ENCODE measurements at places on chromosomes 7 and 10. TPM values are rescaled to one million over a fixed set of nuclear protein-coding genes. Genes with fewer than 3 reads are reported as not detected.

The ZP3 gene
- 2.5 TPM for total RNA-seq

The RSPH10B2 gene
- 0.34 TPM for total RNA-seq

DNA sequence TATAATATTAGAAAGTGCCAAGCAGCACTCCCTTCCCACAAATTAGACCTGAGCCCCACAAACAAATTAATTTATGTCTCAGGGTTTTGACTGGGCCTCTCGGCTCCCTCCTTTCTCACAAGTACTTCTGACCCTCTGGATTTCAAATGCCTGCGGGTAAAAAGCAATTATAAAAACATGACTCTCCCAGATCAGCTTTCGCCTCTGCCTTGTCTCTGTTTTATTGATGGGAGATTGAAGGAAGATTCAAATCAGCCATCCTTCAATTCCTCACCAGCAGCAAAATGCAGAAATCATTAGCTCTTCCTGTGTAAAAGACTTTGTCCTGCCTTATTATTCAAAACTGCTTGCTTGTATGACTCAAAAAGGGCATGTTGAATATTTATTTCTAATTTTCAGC is 453.7 kb upstream of the MKI67 start:
- no peak for DNase-seq

GRCh38 chr7:148973256-148973655 is 55.0 kb downstream of the PDIA4 start:
- no peak for DNase-seq

The CLCN1 gene
- total RNA-seq: not detected

The ZNF425 gene
- 0.79 TPM for total RNA-seq

- peak; percentile 24 for DNase-seq
Observed at GRCh38 chr10:16777473-16778370, 39.5 kb downstream of the RSU1 start.

GRCh38 chr10:96410296-96410695 is 51.5 kb upstream of the OPALIN start:
- no peak for DNase-seq

DNA sequence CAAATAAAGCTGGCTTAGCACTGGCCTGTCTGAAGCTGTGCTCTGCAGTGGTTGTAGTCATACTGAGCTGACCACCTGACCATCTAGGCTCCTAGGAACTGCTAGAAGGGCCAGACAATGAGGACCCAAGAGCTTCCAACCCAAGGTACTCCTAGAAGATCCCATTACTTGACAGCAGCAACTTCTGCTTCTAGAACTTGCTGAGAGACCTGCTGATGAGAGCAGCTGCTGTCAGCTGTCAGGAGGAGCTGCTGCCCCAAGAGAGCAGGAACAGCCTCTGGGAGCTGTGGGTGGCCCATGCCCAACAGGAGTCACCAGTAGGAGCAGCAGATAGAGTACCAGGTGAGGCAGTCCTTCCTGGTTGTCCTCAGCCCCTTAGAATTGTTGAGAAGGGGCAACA is 70.2 kb downstream of the RBM20 start:
- DNase-seq: no peak

The CD36 gene
- total RNA-seq: 489 TPM

DNA sequence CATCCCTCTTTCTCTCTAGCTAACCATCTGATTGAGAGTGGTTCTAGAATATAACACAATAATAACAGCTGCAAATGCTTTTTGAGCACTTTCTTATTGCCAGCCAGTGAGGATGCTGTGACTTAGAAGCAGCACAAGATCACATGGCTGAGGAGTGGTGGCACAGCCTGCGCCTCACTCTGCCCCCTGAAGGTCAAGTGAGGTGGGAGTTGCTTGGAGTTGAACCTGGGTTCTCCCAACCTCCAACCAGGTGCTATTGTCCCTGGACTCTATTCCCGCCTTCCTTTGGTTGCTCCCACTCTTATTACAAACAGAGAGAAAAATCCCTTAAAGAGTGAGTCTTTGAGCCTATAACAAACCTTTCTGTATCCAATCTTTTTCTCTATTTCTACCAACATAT is 280.3 kb upstream of the PODXL start:
- no peak for DNase-seq

The OIT3 gene
- total RNA-seq: 0.80 TPM

The CPEB3 gene
- 14.3 TPM for total RNA-seq

DNA sequence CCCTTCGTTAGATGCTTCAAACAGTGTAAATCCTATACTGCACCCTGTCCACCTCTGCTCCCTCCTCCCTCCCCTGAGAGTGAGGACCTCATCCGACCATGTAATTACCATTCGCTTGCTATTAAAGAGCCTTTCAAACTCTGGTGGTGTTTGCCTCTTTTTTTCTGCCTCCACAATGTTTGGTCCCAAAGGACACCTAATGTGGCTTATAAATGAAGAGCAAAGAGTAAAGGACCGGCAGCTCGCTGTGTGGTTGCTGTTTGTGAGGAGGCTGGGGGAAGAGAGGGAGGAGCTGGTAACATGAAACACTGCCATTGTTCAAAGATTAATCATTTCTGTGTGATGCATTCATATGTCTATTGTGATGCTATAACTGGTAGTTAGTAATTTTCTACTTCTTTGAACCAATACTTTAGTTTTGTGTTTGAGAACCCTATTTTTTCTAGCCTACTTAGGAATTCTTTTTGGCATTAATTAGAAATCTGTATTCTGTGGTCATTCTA is 27.9 kb downstream of the MTURN start:
- no peak for DNase-seq

- DNase-seq: no peak
Observed at GRCh38 chr7:90564455-90564854, 31.7 kb upstream of the CDK14 start.

DNA sequence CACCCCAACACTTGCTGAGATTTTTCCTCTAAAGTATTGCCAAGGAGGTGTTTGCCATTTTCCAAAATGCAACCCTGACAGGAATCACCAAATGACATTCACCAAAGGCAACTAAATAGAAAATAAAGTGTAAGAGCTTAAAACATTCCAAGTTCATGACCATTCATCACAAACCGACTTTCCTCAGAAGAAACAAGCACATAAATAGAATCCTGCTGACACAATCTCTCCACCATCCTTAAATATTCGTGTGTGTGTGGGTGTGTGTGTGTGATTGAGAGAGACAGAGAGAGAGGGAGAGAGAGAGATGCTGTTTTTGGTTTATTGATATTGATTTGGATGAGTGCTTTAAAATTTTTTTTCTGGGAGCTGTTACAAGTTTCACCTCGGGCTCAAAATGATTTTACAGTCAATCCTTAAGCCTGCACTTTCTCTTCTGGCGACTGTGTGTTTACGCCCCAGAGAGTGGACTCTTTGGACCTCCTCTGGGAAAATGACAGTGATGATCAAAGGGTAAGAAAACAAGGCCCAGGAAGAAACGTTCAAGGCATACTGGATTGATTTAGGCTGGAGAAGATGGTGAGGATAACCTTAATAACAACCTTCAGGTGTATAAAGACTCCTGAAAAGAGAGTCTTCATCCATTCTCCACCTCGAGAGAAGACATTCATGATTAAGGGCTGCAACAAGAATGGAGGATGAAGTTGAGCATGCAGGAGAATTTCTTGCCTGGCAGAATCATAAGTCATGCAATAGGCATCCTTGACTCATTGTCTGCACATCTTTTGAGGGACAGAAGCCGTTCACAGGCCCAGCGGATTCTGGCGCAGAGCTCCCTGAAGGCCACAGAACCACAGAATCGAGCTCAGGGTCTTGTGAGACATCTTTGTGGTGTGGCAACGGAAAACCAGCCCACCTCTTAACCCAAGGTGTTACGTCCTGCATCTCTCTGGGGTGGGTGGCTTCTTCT is 104.4 kb upstream of the FGFR2 start:
- DNase-seq: no peak

- no peak for DNase-seq
Observed at GRCh38 chr10:89100680-89101079, 106.4 kb downstream of the CH25H start.

Measured in right cardiac atrium (tissue), 5 donors.